Cerebellar cortex (tissue), 1 donor: ENCODE measurements at places on chromosomes 12 and 14.

- DNase-seq, result no peak
Measured at GRCh38 chr14:68583548-68584280, 209.2 kb downstream of the ZFP36L1 start.

GRCh38 chr12:49809381-49809905, 18.8 kb downstream of the NCKAP5L start:
- no peak for DNase-seq

- DNase-seq, result no peak
Measured at GRCh38 chr12:34598851-34599529, 576.7 kb downstream of the ALG10 start.

DNA sequence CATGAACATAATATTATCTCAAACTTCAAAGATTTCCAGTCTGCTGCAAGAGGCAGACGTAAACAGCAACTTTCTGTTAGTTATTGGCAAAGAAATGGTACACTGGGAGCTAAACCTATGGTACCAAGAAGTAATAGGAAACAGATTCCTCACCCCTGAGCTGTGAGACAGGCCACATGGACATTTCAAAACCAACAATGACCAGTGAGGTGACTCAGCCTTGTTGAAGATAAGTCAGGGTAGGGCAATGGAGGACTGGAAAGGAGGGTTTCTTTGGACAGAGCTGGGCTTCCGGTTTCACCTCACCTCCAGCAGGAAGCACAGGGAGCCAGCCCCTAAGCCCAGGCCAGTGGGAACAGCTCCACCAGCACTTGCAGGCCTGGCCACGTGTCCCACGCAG, 1320.5 kb downstream of the AACS start:
- no peak for DNase-seq

DNA sequence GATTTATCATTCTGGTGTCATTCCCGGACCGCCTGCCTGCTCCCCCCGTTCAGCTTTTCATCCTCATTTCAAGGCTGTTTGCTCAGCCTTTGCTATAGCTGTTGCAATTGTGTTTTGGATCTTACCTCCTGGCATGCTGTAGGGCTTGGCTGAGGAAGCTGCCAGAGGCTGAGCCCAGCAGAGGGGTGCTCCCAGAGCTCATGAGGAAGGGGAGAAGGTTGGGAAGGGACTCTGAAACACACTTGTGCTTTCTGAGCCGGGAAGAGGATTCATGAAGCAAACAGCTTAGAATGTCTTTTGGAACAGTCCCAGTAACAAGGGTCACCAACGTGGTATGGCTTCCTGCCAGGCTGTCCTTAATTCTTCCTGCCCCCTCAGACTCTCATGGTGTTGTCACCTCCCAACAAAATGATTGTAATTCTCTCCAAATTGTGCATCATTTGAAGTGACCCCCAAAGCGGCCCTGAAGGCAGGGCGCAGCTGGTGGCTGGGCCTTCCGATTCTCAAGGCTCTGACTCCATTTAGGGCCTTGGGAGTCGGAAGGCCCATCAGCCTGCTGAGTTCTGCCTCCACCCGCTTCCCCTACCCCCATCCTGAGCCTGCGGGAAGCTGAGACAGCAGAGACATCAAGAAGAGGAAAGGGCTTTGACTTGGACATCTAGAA, 111.9 kb upstream of the ARHGAP5 start:
- DNase-seq, result no peak

DNA sequence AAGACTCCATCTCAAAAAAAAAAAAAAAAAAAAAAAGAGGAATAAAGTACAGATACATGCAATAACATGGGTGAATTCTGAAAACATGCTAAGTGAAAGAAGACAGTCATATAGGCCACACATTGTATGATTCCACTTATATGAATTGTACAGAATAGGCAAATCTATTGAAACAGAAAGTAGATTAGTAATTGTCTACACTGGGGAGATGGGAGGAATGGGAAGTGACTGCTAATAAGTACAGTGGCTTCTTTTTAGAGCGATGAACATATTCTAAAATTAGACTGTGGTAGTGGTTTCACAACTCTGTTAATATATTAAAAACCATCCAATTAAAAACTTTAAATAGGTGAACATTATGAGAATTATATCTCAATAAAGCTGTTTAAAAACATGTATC, 74.4 kb downstream of the ANKS1B start:
- no peak for DNase-seq

GRCh38 chr14:74841230-74842207, 34.4 kb downstream of the PROX2 start:
- no peak for DNase-seq

GRCh38 chr14:99410019-99410418, 70.6 kb downstream of the SETD3 start:
- no peak for DNase-seq

DNA sequence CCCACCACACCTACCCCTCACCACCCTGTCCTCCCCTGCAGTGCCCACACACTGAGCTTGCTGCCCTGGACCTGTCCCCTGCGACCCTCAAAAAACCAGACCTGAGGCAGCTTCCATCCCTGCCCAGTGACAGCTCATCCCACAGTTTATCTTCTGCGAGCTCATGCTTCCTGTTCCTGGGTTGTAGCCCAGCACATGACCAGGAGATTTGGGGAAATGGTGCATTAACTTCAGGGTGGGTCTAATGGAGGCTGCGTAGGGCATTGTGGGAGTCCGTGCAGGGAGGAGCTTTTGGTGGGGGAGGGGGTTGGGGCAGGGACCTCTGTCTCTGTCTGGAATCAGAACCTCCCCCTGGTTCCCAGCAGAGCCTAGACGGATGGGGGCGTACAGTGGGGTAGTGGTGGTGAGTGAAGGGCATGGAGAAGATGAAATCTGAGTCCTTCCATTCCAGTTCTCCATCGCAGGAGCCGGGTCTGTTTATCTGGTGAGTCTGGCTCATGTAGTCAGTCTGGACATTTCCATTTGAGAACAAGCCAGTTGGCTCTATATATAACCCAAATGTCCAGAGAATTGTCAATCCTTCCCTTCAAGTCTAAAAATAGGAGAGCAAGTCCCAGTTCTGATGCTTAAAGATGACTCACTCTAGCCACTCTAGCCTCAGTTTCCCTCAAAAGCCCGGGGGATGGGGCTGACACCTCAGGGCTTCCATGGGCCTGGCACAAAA, 270.9 kb downstream of the CACNA1C start:
- peak; percentile 80 for DNase-seq

GRCh38 chr14:74638066-74638465, 26.0 kb upstream of the LTBP2 start:
- DNase-seq, result no peak

DNA sequence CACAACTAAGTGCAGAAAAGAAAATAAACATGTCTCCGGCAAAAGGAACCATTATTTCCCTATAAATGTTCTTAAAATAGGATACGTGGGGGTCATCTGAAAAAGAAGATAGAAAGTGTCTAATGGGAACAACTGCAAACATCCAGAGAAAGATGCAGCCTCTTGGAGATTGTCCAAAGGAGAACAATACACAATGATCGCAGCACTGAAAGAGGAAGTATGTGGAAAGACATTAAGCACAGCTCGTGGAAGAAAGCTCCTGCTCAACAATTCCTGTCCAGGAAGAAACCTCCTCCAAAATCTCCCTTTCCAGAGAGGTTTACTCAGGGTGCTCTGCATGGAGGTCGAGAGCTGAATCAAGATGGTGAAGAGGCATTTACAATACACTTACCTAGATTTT, 2.5 kb upstream of the LALBA start:
- no peak for DNase-seq

- peak; percentile 64 for DNase-seq
Measured at GRCh38 chr12:124053851-124054250, 80.8 kb downstream of the ZNF664 start.

DNA sequence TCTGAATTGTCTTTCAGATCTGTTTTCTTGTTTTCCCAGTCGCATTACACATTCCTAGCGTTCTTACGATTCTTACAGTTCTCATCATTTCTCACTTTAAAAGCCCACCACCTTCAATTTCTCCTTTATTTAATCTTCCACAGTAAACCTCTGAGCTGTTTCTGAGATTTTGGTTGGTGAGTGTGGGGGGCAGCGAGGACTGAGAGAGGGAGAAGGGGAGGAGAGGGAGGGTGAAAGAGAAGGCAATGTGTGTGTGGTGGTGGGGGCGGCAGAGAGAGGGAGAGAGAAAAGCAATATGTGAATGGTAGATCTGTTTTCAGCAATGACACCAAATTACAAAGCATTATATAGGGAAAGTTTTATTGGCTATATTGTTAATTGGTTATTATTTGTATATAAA, 282.6 kb downstream of the SOX5 start:
- DNase-seq, result no peak

DNA sequence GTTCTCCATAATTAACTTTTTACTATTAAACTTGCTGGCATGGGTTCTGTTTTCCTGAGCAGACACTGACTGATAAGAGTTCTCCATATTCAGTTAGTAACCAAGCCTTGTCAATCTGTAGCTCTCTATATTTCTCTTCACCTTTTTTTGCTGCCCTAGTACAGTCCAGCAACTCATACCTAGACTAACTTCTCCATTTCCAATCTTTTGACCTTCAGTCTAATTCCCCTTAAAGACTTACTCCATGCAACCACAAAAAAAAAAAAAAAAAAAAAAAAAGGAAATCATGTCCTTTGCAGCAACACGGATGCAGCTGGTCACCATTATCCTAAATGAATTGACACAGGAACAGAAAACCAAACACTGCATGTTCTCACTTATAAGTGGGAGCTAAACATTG, 125.7 kb upstream of the KRAS start:
- DNase-seq, result no peak

- no peak for DNase-seq
Measured at GRCh38 chr12:55132816-55133215, 6.6 kb downstream of the OR9K2 start.

GRCh38 chr12:52558781-52559445, 6.0 kb upstream of the KRT71 start:
- no peak for DNase-seq

DNA sequence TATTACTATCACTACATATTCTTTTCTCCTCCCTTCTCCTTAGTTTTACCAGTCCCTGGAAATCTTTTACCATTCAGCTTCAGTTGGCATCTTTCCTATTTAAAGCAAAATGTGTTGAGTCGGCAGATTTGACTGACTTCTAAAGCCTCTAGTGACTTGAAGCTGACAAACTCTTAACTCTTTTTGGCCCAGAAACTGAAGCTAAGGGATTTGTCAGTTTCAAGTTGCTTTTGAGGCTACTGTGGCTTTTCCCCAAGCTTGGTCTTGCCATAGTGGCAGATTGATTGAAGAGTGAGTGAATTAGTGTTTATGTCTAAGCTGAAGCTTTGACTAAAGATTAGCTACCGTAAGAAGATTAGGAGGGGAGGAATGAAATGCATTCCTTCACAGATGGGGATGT, 104.0 kb downstream of the ETNK1 start:
- DNase-seq, result no peak

DNA sequence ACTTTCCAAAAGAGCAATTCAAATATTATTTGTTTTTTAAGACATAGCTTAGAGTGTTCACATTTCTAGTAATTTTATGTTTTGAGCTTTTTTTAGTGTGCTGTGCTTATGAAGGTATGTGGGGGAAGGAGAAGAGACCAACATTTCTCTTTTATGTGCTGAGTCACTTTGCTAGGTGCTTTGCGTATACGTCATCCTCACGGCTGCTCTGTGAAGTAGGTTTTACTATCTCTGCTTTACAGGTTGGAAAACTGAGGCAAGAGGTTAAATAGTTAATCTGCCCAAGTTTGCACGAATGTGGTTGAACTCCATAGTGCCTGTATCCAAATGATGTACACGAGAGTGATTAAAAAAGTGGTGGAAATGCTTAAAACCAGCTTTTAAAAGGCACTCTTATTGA, 75.9 kb downstream of the AEBP2 start:
- no peak for DNase-seq

DNA sequence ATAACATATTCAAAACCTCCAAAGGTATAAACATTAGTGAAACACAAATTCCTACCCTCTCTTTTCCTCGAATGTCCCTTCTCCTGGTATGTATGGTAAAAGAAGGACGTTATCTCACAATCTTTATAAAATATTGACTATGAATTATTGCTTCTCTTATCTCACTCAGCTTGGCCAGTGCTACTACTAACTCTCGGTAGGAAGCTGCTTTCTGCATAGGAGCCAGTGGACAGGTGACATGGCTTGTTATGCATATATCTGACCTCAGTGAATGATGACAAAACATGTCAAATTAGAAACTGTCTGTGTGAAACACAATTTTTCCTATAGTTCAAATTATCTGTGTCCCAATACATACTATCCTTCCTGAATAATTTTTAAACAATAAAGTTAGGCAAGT, 48.5 kb upstream of the FLRT2 start:
- DNase-seq, result no peak

- no peak for DNase-seq
Measured at GRCh38 chr12:47105914-47106674, 26.3 kb upstream of the AMIGO2 start.

- no peak for DNase-seq
Measured at GRCh38 chr14:57897144-57897748, 31.4 kb upstream of the SLC35F4 start.

DNA sequence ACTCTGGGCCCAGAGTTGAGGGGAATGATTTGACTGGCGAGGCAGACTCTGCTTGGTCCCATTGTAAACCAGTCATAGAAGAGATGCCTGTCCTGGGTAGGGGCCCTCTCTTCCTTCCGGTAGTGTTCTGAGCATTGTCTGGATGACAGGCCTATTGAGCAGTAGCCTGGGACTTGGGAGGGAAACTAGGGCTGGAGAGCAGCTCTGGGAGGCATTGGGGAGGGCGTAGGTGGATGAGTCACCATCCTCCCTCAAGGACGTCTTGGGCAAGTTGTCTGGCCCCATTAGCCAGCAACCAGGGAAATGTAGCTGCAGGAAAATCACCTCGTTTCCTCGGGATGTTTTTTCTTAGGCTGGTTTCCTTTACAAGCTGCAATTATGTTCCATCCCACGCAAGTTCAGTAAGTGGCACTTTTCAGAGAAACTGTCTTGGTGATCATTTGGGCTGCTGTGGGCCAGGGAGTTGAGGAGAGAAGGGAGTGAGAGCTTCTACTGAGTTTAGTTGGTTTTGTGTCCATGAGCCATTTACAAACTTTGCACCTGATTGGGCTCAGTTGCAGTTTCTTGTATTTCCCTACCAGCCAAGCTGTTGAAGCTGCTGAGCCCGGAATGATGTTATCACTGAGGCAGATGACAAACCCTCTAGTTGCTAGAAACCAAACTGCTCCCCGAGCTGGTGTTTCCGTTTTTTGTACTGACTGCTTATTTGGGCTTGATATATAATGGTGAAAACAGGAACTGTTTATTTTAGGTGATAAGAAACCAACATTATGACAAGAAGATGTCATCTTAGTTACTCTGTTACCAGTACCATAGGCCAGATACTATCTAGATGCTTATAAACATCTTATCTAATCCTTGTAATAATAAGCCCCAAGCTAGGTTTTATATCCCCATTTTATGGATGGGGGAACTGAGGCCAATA, 147.6 kb downstream of the CHST11 start:
- DNase-seq, result no peak
